ENCODE measurements at places on chromosomes 6 and 20.

- DNase-seq = peak; percentile 37
Measured at GRCh38 chr6:77457720-77458349, 5.5 kb downstream of the HTR1B start.

DNA sequence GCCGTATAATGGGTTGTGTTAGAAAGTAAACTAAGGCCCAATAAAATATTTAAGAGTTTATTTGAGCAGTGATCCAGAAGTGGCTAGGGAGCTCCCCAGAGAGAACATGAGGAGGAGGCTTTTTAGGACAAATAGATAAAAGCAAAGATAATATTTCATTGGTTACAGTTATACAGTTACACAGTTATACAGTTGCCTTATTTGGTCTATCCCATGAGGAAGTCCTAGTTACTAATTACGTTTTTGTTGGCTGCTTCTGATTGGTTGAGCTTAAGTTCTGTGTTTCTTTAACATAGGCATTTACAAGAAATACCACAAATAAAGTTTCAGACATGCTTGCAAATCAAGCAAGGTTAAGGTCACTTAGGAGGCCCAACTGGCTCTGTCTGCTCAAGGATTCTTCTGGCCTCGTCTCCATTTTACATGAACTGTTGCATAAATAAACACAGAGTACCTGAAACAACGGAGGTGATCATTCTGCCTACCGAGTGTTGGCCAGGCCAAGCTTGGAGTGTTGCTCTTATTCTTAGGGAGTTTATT is 7.0 kb downstream of the UBD start:
- peak; percentile 49 for DNase-seq

DNA sequence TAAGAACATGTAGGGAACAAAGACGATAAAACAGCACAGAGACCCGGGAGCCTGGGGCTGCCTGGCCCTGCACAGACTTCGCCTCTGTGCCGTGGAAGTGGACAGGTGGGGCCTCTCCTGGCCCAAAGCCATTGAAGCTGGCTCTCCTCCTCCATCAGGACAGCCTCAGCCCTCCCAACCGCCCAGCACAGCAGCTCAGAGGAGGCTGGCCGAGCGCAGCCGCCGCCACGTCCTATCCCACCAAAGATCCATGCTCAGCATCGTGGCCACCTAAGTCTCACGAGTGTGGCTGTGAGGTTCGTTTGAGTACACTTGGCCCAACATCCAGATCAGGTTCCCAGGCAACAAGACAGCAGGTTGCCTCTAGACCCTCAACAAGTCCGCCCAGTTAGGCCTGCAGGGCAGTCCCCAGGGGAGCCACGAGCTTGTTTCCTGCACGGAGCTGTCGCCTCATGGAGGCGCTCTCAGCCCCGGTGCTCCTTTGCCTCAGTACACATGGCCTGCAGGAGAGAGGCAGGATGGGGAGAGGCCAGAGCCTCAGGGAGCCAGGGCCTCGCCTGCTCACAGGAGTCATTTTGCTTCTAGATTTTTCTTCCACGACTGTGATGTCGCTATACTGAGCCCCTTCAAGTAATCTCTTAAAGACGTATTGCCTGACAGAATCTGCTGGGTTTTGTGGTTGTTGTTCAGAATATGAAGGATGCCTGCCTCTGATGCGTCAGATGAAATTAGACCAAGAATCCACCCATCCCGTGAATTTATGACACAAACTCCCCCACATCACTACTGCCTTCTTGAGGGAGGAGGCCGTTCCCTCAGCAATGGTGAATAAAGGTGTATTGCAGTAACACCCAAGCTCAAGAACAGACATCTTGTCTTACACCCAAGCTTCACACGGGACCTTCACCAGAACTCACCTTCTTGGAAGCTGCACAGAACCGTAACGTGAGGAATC is 102.7 kb downstream of the RNASET2 start:
- DNase-seq = no peak

DNA sequence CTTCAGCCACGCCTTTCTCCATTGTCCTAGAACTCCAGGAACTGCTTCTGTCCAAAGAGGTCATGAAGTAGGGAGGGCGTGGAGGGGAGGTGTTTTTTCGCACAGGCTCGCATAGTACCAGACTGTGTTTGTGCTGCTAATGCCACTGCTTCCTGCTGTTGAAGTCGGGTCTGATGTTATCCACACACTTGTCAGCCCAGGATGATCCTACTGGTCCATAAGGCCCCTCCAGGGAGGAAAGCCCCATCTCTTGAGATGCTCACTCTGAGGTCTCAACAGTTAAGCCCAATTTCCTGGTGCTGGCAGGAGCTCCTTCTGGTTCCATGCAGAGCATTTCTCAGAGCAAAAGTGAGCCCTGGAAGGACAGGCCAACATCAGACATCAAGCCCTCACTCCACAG is 65.6 kb downstream of the C6orf118 start:
- DNase-seq = no peak

DNA sequence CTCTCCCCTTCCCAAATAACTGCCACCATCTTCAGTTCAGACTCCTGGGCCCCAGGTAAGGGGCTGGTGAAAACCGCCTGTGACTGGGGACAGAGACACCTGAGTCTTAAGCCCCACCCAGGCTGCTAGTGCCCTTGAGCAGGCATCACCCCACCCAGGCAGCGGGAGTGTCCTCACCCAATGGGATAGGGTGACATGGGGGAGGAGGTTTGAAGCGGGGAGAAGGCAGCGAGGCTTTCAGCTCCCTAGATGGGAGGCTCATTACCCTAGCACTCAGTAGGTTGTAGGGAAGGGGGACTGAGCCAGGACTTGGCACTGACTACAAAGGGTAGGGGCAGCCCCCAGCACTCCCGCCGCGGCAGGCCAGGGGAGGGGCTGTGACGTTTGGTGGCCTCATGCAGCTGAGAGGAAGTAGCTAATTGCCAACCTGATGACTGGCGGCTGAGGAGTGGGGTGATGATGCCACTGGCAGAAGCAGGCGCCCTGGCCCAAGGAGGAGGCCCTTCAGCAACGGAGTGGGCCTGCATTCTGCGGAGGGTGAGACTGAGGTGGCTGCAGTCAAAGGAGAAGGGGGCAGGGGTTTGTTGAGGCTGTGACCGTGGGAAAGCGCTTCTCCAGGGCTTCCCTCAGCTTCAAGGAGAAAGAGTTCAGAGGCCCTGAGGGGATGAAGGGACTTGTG is 126.9 kb downstream of the MRPL14 start:
- DNase-seq = peak; percentile 29
